ENCODE measurements at places on chromosomes 13 and 19.
A peak's percentile ranks its signal among the peaks of the same experiment; 100 is the strongest.

DNA sequence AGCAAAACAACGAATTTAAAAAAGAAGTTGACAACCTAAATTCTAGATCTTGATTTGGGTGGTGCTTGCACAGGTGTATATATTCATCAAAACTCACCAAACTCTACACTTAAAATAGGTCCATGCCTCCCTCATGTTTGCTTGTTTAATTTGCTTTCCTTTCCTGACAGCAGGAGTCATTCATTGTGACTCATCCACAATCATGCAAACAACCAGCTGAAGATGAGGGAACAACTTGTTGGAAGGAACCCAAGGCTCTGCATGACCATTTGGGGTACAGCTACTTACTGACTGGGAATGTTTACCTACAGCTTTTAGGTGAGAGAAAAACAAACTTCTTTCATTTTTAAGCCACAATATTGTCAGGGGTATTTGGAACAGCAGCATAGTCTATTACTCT, 96.6 kb downstream of the RXFP2 start:
- DNase-seq, result no peak

DNA sequence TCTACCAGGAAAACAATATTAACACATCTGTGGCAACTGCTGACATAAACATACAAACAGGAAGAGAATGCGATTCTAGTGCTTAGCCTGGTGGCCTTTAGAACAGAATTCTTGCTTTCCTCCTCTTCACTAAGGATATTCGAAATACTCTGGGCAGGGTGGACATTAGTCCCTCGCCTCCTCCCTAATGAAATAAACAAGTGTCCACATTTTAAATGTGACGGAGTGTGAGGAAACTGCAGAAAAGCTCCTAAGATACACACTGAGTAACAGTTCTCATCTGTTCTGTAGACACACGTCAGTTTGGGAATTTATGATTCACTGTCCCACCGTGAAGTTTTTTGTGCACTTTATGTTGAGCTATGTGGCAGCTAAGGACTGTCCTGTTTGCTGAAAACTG, 639 bp downstream of the STARD13 start:
- DNase-seq, result no peak

GRCh38 chr13:85413664-85414063, 385.6 kb downstream of the SLITRK6 start:
- no peak for DNase-seq

GRCh38 chr13:95255072-95255732, 46.0 kb downstream of the ABCC4 start:
- DNase-seq, result no peak

GRCh38 chr13:43058318-43058674, 34.9 kb downstream of the DNAJC15 start:
- DNase-seq, result no peak

GRCh38 chr13:46062185-46062584, 9.6 kb upstream of the ZC3H13 start:
- DNase-seq, result no peak

DNA sequence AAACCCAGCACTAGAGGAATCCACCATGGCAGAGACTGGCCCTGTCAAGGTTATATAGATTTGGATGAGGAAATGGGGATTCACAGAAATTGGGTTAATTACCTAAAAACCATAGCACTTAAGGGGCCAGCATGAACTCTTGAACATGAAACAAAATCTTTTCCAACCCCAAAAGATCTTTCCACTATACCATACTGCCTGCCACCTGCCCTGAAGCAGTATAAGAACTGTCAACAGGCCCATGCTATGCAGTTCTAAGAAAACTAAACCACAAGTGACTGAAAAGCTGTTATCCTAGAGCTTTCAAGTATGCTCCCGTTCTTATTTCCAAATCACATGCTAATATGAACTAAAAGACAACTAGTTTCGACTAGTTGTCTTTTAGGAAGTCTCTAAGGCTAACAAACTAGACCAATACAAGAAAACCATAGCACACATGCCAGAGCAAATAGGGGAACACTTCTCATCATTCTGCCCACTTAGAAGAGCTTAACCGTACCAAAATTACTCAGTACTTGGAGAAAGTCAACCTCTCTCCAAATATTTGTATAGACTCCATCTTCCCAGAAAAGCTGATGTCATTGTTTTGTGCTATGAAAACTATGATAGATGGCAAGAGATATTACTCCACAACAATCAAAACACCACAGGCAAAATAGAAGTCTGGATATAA, 27.5 kb downstream of the HSPH1 start:
- DNase-seq, result no peak

- DNase-seq, result no peak
Observed at GRCh38 chr13:25770601-25771000, 281.2 kb downstream of the SHISA2 start.

- no peak for DNase-seq
Observed at GRCh38 chr19:27844261-27844660, 1368.7 kb downstream of the UQCRFS1 start.

GRCh38 chr13:72316716-72317115, 410.7 kb downstream of the MZT1 start:
- DNase-seq, result no peak

GRCh38 chr13:110187641-110188161, 119.3 kb downstream of the COL4A1 start:
- no peak for DNase-seq

DNA sequence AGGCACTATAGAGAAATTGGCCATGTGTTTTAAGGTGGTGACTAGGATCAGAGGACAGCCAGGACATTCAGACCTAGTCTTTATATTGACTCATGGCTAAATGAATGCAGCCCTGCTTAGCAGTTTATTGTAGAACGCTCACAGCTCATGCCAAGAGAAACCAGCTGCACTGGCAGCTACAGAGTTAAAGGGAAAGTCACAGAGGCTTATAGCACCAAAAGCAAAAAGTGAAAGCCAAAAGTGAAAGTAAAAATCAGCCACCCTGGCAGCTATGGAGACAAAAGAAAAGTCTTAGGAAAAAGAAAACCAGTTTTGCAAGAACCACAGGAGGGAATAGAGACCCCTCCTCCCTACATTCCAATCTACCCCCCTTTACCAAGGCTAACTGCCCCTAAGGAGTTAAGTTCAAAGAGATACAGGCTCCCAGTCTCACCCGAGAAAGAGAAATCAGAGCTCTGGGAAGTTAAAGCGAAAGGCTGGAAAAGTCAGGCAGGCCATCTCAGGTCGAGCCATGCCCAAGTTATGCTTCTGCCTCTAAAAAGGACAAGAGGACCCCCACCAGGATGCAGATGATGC, 99.0 kb downstream of the ZNF429 start:
- DNase-seq, result peak; percentile 9

- DNase-seq, result no peak
Observed at GRCh38 chr13:92028695-92029094, 630.3 kb downstream of the GPC5 start.

GRCh38 chr13:46321494-46322225, 65.4 kb downstream of the RUBCNL start:
- peak; percentile 80 for DNase-seq

DNA sequence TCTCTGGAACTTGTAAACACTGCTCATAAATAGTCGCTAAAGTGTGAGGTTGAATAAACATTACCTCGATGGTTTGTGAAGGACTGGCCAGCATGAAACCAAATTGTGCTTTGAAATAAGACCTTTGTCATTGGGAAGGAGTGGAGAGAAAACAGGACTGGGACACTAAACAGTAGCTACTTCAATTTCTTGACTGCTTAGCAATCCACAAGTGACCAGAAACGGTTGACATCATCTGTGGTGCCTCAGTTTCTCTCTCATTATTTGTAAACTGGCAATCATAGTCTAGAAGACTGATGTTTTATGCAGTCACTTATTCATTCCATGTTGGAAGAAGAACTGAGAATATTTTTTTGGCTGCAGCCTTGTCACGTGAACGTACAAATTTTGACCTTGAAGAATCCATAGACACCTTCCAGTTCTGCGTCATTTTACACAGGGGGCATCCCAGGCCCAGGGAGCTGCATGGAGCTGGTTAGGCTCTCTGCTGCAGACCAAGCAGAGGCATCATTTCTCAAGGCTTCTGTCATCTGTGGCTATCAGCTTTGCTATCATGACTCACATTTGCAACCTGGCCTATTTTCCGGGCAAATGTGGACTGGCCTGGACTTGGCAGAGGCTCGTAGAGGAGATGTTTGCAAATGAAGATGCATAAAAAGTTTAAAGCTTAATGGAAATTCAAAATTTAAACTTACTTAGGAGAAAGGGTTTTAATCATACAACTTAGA, 391.8 kb downstream of the FGF9 start:
- DNase-seq, result no peak

DNA sequence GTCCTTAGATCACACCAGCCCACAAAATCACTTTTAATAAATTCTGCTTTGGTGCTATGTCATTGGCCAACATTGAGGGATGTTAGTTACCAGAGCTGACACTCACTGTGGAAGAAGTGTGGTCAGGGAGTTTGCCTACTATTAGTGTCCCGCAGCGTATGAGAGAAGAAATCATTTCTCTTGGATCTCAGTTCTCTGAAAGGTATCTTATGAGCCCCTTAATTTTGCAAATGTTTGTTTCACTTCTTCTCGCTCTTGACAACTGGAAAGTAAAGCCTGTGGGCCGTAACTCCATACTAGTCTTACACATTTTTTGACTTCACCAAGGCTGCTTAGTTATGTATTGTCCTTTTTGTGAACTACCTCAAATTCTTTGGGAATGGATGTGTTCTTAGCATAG, 80.9 kb downstream of the FLT1 start:
- no peak for DNase-seq

- DNase-seq, result no peak
Observed at GRCh38 chr19:36136964-36137686, 2.7 kb upstream of the CAPNS1 start.

DNA sequence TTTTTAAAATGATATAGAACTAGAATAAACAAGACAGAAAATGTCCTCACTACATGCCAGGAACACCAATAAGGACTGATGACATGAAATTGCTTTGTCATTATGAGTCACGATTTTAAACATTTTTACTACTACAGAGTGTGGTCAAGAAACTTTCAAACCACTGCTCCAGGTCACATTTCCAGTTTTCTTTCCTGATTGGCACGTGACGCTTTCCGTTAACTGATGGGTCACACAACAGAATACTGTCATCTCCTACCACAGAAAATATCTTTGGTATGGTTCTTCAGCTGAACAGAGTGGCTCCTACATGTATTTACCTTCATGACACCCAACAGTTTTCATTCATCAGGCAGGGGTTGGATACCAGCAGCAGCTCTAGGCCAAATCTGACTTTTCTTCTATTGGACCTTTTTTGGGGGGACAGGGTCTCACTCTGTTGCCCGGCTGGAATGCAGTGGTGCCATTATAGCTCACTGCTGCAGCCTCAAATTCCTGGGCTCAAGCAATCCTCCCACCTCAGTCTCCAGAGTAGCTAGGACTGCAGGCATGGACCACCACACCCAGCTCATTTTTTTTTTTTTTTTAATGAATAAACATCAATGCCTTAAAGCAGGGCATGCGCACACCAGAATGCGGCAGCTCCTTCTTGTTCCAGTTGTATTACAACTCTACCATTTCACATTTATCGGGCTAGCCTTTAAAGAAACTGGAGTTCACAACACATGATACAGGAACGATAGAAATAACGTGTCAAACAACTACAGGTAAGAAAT, 147.4 kb downstream of the RNF17 start:
- no peak for DNase-seq

DNA sequence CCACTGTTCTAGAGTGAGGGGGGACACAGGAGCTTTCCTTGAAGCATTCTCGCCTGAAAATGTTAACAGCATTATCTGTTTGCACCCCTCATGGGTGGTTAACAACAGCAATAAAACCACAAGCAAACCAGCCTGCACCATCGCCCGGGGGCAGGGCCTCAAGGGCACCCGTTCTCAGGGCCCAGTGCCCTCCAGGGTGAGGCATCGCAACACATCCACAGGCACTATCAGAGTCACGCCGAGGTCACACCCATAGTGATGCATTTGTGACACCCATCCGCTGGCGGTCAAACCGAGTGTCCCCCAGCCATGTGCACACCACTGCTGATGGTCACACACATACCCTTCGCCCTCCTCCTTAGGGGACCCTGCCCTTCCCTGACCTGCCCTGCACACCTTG, 4.6 kb downstream of the FUT5 start:
- no peak for DNase-seq

DNA sequence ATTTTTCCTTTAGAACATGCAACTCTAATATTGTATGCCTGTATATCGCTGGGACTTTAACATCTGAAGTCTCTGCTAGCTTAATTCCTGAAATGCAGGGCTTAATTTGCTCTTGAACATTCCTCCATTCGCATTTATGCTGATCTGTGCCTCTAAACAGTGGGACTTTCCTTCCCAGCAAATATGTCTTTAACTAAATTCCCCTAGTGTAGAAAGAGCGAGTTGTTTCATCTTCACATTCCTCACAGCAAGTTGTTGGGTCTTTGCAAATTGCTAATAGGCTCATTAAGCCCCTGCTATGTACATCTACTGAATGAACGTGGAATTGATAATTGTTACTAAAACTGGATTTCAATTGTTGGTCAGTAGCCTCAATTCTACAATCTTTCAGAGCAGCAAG, 118.4 kb upstream of the OBI1 start:
- DNase-seq, result no peak

DNA sequence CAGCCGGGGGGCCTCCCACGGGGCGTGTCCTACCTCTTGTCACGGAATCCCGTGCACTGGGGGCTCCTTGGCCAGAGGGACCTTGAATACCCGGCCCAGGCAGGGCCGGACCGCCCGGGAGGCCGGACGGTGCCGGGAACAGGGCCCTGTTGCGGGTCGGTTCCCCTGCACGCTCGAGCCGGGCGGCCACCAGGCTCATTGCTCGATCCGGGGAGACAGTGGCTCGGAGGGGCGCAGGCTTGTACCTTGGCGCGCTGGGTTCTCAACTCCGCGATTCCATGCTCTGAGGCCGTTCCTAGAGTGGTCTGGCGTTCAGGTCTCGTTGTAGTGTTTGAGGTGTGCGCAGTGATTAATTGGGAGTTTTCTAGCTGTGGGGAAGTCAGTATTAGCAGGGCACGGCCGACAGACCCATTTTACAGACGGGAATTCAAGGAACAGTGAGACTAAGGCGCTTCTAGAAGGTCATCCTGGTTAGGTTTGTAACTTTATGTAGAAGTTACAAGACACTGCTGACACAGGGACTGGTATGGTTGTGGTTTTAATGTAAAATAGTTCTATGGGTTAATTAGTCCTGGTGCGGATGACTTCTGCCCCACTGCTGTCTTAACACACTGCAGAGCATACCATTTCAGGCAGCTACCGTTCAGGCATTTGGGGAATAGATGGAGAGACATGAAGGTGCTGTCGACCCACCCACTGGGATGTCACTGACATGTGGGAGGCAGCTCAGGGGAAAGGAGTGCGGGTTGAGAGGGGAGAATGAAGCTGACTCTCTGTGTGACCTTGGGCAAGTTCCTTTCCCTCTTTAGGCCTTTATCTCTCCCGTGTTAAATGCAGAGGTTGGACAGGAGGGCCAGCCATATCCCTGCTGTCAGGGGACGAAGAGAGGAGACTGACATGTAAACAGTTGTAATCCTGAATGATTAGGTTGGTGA, 592 bp downstream of the CLPTM1 start:
- no peak for DNase-seq

- no peak for DNase-seq
Observed at GRCh38 chr19:1571358-1571757, 3.2 kb upstream of the MEX3D start.

DNA sequence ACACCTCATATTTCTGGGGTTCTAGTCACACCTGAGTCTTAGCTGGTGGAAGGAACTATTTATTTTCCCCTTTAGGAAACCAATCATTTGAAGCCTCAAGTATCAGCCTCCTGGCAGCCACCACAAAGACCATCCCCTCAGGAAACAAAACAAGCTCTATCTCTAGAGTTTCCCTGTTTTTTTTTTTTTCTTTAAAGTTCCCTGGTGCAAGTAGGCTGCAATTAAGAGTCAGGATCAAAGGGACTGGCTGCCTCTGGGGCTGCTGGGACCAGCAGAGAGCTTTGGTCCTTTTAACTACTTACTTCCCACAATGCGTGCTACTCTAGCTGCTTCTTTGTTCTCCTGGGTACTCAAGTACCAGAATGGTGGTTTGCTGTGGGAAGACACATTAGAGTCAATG, 11.4 kb downstream of the MBNL2 start:
- DNase-seq, result no peak

All from AML-193 (cell line).